Stimulated activated CD8-positive, alpha-beta memory T cell treated with anti-CD3 and anti-CD28 coated beads, Interleukin-4, amount 100 ng/mL, for 48 hours (primary cell): ENCODE measurements at places on chromosomes 5 and 9.

DNA sequence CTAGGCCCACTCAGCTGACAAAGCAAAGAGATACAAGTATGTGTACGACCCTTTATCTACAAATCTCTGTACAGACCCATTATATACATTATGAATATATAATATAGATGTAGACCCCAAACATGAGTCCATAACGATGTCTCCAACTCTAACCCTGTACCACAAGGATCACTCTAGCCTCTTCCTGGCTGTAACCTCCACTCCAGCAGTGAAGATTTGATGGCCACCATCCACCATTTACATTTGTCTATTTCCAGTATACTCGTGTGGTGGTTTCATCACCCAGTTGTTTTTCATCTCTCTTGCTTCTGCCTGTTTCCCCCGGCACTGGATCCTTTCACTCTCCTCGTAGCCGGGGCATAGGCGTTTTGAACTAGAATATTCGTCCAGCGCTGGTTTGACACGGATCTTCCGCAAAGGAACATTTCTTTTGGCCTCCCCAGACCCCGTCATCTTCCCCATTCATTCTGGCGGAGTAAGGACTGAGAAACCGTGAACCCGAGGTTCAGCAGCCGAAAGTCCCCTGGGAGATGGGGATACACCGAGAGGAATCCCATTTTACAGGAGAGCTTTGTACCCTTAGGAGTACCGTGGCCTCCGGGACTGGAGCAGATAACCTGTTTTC, 828 bp upstream of the TRIO start:
- DNase-seq, result no peak

DNA sequence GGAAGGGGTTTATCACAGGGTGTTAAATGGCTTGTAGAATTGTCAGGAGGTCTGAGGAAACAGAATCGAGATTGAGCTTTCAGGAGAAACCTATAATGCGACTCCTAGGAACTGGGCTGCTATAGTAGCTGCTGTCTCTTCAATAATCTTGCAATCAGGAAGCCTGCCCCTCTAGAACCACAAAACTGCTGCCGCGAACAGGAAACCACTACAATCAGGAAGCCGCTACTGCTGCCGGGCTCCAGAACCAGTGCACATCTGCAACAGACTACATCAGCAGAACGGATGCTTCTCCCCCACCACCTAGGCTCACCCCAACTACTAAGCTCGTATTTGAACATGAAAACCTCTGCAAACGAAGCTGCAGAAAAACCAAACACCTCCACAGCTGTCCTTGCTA, 31.6 kb downstream of the TNFSF8 start:
- peak; percentile 72 for DNase-seq

- DNase-seq, result no peak
Observed at GRCh38 chr9:33908114-33908513, 91.2 kb downstream of the UBE2R2 start.

GRCh38 chr5:77867194-77867691, 91.1 kb upstream of the TBCA start:
- DNase-seq, result no peak

DNA sequence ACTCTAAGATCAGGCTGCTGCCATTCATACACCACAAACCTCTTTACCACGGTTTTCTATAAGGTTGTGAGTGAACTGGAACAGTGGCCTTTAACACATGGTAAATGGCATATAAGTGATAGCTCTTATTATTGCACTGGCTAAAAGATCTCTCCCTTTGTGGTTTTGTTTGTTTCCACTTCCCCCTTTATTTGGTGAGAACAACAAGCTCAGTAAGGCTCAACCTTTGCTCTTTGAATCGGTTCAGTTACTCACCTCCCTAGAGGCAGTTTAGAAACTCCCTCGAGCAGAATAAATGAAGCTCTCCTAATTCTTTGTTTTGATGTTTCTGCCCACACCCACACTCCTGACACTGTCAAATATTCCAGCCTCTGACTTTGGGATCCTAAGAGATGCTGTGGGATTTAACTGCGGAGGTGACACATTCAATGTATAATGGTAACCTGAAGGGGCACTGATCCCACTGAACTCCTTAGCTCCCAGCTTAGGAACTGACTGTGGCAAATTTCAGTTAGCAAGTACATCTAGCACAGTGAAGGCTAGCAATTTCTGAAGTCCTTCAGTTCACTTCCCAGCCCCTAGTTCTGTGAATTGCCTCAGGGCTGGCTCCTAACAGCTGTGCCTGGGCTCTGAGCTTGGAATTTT, 22.5 kb upstream of the RAD23B start:
- DNase-seq, result no peak

DNA sequence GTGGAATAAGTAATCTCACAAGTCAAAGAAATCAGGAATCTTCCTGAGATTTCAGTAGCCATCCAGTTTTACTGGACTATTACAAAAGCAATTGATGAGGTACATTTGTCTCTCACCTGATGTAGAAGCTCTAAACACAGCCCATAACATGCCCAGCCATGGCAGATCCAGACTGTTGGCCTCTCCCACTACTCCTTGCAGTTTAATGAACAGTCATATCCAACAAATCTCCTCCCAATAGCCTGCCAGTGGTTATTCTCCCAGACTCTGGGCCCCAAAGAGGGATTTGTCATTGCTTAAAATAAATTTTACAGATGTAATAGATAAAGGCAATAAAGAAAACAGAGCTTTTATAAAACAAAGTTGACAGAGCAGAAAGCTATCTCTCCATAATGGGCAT, 80.8 kb downstream of the ZNF608 start:
- no peak for DNase-seq

- DNase-seq, result no peak
Observed at GRCh38 chr9:68577774-68578591, 37.3 kb upstream of the TMEM252 start.

DNA sequence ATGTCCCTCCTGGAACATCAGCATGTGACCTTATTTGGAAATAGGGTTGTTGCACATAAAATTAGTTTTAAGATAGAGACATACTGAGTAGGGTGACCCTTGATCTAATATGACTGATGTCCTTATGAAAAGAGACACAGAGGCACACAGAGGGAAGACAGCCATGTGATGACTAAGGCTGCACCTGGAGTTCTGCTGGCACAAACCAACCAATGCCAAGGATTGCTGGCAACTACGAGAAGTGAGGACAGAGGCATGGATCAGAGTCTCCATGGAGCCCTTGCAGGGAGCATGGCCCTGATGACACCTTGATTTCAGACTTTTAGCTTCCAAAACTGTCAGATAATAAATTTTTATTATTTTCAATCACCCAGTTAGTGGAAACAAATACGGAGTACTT, 101.9 kb downstream of the FBXL7 start:
- no peak for DNase-seq
